Stimulated activated CD8-positive, alpha-beta memory T cell treated with anti-CD3 and anti-CD28 coated beads, Interleukin-15, amount 100 ng/mL, for 24 hours (primary cell): ENCODE measurements at places on chromosomes 4 and X.

GRCh38 chr4:88725986-88726385, 28.4 kb upstream of the NAP1L5 start:
- no peak for DNase-seq

DNA sequence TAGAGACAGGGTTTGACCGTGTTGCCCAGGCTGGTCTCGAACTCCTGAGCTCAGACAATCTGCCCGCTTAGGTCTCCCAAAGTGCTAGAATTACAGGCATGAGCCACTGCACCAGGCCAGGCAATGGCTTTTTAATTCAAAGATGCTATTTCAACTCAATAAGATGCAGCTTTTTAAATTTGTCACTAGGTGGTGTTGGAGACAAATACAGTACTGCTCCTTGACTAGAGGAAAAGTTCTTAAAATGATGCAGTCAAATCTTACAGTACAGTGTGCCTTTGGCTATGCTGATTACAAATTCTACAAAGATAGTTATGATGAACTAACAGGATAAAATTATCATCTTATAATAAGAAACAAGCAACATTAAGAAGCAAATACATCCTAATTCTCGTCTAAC, 441.1 kb downstream of the KCNIP4 start:
- no peak for DNase-seq

GRCh38 chr4:40607221-40607620, 22.4 kb downstream of the RBM47 start:
- DNase-seq: no peak

DNA sequence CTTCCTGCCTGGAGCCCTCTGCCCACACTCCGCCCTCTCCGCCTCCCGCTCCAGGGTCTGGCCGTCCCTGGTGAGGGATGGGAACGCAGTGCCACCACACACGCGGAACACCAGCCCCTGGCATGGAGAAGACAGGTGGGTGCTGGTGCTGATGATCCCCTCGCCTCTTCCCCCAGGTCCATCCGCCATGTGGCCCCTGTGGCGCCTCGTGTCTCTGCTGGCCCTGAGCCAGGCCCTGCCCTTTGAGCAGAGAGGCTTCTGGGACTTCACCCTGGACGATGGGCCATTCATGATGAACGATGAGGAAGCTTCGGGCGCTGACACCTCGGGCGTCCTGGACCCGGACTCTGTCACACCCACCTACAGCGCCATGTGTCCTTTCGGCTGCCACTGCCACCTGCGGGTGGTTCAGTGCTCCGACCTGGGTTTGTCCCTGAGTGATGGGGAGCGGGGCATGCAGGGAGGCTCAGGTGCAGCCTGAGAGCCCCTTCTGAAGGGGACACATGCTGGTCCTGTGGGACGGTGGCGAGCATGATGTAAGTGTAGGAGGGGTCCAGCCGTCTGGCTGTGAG, 9.8 kb downstream of the BGN start:
- no peak for DNase-seq

- no peak for DNase-seq
These were observed 180.2 kb upstream of the EOLA2 start for GRCh38 chrX:150118476-150118875.

DNA sequence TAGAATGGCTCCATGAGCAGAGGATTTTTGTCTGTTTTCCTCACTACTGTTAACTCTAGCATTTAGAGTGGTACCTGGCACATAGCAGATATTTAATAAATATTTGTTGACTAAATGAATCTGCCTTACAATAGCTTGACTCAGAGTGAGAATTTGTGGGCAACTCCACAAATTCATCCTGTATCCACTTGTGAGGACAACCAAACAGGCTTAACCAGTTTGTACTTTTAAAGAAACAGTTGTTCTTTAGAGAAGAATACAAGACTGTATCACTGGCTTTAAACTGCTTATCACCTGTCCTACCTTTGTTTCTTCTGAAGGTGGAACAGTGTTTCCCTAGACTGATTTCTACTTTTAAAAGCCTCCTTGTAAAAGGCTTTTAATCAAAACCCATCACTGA, 141.3 kb upstream of the SH3RF1 start:
- no peak for DNase-seq
